ENCODE measurements at places on chromosomes 5 and 9.

DNA sequence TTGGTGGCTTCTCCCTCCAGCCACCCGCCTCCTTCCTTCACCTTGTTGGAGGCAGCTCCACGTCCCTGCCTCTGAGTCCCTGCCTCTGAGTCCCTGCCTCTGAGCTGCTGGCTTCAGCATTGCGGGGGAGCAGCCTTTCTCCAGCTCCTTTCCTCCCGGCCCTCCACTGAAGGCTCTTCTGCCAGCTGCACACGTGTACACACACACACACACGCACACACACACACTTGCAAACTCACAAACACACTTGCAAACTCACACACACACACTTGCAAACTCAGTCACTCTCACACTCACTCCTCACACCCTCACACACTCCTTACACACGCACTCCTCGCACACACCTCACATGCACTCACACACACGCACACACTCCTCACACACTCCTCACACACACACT lies 45.1 kb downstream of the C9orf50 start:
- DNase-seq: no peak

GRCh38 chr5:133032852-133033742 lies 6.7 kb upstream of the ZCCHC10 start:
- no peak for DNase-seq

DNA sequence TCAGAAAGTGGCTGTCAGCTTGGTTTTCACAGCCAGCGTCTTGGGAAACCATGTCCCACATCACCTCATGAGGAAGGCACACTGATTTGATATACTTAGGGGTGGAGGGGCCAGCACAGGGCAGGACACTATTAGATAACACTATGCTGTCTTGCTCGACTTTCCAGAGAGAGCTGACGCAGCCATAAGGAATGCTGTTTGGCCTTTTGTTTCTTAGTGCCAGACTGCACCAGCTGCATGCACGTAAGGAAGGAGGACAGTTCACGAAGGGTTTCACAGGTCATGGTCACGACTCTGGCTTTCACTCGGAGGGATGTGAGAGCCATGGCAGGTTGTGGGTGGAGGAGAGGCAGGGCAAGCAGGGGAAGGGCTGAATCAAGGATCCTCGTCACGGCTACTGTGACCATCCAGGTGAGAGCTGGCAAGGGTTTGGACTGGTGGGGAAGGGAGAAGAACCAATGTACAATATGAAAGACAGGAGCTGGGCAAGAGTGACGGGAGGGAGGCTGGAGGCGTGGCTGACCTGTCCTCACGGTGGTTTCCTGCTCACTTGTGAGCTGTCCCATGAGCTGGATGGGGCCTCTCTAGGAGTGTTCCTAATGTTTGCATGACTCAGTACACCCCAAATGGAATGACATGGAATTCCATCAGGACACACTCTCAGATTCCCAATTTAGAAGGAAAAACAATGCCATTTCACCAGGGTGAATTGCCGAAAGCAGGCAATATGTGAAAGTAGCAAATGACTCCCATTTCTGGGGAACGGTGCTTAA lies 61.7 kb downstream of the OTULIN start:
- DNase-seq: no peak

GRCh38 chr5:133688391-133688790 lies 76.0 kb upstream of the FSTL4 start:
- no peak for DNase-seq

DNA sequence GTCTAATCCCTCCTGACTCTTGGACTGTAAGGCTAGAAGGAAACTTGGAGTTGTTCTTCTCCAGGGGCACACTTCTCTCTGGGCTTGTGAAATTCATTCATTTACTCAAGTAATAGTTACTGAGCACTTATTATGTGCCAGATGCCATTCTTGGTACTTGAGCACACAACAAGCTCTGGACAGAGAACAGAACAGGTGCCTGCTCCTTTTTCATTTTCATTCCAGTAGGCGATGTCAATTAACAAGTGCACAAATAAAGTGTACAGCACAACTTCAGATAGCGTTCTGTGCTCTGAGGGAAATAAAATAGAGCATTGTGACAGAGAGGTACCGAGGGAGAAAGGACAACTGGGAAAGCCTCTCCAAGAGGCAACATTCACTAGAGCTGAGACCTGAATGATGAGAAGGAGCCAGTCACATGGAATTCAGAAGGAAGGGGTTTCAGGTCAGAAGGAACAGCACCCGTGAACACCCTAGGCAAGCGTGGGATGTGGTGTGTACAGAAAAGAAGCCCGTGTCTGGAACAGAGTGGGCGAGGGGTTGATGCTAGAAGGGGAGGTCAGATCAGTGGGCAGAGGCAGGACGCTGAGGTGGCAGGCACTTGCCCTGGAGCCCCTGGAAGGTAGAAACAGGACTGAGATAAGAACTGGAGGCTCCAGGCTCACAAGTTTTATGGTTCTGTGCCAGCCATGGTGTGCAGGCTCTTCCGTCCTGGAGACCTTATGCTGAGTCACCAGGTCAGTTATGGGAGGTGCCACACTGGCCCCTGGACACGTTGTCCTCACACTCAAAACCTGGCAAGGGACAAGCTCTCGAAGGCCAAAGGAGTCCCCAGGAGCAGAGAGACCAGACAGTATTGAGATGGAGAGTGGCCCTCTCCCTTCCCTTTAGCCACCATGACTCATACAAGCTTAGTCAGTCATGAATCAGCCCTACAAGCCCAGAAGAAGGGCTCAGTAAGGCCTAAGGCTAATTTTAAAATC lies 7.2 kb upstream of the ABLIM3 start:
- peak; percentile 97 for DNase-seq

DNA sequence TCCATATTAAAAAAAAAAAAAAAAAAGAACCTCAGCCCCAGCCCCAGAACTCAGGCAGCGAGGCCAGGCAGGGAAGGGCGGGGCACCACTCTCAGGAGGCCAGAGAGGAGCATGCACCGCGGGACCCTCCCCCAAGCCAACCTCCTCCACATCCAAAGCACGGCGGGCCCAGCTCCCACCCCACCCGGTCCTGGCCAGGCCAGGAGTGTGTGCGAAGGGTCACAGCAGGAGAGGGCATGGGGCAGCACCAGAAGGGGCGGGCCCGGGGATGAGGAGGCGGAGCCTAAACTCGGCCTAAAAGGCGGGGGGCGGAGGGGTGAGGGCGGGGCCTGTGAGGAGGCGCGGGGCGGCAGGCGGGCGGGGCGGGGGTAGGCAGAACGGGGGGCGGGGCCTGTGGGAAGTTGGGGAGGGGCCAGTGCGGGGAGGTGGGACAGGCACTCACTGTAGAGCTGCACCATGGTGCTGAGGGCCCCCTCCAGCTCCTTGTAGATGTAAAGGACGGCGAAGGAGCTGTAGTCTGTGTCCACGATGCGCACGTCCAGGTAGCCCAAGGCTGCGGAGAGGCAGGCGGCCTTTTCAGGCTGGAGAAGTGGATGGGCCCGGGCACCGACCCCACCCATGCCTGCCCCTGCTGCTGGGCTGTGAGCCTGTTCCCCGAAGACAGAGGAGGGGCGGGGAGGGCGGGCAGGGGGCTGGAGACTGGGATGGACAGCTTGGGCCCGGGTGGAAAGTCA lies 1.2 kb downstream of the LCN15 start:
- DNase-seq: peak; percentile 17

DNA sequence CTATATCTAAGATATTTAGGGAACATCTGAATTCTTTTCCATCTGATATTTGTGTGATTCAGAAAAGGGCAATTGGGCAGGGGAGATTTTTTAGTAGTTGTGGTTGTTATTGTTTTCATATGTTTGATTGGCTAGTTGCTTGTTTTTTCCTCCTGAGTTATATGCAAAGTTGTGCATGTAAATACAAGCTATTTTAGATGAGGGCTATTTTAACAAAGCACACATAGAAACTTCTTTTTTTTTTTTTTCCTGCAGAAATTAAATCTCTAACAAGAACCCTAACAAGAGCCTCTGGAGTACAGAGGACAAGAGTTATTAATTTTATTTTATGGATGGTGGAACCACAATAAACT lies 559.1 kb downstream of the CETN3 start:
- DNase-seq: no peak

DNA sequence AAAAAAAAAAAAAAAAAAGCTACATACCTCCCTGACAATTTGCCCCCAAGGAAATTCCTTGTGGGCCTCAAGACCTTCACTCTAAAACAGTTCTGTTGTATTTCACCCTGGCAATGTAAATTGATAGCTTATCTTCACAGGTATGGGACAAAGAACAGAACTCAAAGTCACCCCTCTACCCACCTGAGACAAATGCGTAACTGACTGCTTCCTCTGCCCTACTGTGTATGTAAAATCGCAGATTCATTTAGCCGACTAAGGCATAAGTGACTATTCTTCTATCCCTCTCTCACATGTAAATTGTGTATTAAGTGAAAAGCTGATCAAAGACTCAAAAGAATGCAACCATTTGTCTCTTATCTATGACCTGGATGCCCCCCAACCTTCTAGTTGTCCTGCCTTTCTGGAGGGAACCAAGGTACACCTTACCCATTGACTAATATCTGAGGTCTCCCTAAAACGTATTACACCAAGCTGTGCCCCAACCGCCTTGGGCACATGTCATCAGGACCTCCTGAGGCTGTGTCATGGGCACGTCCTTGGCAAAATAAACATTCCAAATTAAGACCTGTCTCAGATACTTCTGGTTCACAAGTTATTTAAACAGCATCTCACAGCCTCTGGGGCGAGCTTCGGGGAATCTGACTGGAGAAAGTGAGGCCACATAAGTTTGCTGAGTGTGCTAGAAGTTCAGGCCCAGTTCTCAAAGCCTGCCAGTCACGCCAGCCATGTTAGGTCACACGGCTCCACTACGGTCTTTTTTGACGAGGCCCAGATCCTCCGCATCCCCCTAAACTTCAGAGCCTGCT lies 954 bp downstream of the TBCA start:
- peak; percentile 54 for DNase-seq

GRCh38 chr5:7436521-7436920 lies 40.6 kb downstream of the ADCY2 start:
- DNase-seq: no peak

DNA sequence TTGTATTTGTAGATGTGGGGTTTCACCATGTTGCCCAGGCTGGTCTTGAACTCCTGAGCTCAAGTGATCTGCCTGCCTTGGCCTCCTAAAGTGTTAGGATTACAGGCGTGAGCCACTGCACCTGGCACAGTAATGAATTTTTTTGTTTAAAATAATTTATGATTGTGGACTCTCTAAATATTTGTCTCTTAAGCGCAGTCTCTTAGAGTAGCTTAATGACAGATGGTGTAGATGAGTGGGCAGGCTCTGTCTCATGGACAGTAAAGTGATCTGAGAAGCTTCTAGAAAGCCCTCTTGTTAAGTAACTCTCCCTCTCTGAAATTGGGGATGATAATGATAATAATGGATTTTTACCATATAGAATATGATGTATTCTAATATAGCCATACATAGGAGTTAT lies 47.5 kb upstream of the KIAA1958 start:
- DNase-seq: no peak

- no peak for DNase-seq
Measured at GRCh38 chr9:109499093-109499630, 1.1 kb upstream of the PTPN3 start.

DNA sequence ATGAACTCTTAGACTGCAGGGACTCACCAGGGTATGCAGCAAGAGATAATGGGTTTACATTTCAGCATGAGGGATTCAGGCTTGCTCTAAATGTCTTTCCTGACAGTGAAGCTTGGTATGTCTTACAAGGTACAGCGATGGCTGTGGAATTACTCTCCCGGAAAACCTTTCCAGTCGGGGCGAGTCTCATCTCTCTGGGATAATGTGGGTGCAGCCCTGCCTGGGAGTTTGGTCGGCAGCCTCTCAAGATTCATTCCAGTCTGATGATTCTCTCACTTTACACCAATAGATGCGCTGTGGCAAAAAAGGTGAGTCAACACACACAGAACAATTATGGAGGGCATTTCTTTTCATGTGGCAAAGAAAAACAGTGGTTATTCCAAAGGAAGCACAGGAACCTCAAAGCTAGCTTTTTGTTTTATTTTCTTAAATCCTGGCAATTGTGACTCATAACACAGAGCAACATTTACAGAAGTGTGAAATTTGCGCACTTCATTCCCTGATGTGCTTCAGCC lies 190.3 kb downstream of the DCP2 start:
- peak; percentile 89 for DNase-seq

- no peak for DNase-seq
Measured at GRCh38 chr5:6872441-6873160, 159.4 kb downstream of the TENT4A start.

GRCh38 chr5:168152660-168153059 lies 138.8 kb upstream of the WWC1 start:
- DNase-seq: no peak

- DNase-seq: peak; percentile 55
Measured at GRCh38 chr9:130053504-130054324, at the start of gene GPR107. Gene GPR107, plus strand, starts transcription at chr9:130053906. Its CDS starts 27 bp downstream, at chr9:130053933.

GRCh38 chr5:15521381-15522186 lies 21.6 kb downstream of the FBXL7 start:
- DNase-seq: peak; percentile 39

GRCh38 chr9:97060796-97061195 lies 21.9 kb upstream of the CTSV start:
- no peak for DNase-seq

DNA sequence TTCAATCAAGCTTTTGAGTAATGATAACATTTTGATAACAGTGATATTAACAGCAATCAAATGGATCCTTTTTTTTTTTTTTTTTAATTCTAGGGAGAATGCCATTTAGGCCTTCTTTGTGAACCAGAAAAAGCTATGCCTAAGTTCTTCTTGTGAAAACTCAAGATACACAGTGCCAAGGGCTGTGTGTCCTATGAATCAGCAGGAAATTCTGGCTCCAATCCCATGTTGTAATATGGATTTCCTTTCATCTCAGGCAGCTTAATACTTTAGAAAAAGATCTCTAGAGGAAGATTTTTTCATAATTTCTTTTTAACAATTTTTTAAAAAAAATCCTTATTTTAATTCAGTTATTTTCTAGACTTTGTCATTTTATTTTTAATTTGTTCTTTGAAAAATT lies 96.1 kb downstream of the NUDT12 start:
- peak; percentile 85 for DNase-seq

GRCh38 chr5:111379391-111379816 lies 132.9 kb downstream of the STARD4 start:
- no peak for DNase-seq

DNA sequence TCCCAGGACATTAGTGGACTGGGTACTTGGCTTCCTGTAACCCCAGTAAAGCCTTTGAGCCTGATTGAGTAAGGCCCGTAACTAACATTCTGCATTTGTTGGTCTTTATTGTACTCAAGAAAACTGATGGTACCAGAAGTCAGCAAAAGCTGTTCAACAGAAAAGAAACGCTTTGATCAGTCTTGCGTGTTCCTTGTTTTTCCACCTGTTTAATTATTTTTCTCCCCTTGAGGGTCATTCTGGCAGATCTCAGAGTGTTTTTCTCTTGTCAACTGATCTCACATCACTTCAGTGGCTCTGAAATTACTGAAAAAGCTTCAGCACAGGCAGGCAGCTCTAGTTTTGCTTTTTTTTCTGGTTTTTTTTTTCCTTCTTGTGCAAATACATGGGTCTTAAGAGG lies 6.1 kb upstream of the TMEM268 start:
- no peak for DNase-seq

All from fibroblast of mammary gland (primary cell).